Inflammatory macrophage treated with lipopolysaccharide for 4 hours (primary cell): ENCODE measurements at places on chromosomes 4 and X.

DNA sequence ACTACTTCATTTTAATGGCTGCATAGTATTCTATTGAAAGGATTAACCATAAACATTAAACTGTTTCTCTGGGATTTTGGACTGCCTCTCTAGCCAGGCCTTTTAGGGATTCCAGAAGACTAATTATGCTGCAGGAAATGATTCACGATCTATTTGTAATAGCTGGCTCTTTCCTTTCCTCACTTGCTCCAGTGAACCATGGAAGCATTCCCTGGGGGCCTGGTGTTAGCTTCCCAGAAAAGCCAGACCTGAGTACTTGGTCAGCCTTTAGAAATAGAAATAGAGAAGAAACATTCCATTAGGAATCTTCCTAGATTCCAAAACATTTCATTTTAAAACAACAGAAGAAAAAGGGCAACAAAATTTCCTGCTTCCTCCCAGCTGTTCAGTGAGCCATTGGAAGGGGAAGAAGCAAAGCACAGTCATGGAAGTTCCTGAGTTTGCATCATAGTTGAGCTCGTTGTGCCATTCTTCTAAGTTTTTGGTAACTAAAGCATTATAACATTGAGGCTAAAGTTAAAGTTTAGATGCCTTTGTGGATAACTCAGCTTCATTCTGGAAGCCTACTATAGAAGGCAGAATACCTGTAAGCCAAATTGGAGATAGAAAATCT lies 83.5 kb downstream of the NPNT start:
- no peak for DNase-seq

DNA sequence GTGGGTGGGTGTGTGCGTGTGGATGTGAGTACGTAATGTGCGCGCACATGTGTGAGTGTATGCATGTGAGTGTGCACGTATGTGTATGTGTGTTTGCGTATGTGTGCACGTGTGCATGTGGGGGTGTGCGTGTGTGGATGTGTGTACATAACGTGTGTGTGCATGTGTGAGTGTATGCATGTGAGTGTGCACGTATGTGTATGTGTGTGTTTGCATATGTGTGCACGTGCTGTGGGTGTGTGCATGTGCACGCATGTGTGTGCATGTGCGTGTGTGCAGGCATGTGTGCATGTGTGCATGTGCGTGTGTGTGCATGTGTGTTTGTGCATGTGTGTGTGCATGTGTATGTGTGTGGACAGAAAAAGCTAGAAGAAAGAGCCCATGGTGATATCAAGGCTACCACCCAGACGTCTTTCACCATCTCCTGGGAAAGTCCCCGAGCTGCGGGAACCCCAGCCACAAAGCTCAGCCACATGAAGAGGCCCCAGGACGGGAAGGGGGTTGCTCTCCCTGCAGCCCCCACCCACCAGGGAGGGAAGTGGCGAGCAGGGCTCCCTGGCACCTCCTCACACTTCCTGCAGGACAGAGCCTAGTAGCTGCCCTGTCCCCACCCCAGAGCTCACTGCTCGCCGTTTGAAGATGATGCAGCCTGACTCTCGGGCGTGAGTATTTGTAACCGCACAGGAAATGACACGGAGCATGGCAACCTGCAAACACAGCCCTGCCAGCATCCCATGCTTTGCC lies 108.3 kb downstream of the DCTD start:
- DNase-seq: peak; percentile 85

GRCh38 chr4:152808670-152809069 lies 28.9 kb downstream of the ARFIP1 start:
- no peak for DNase-seq

GRCh38 chr4:140081641-140082390 lies 72.2 kb downstream of the MAML3 start:
- no peak for DNase-seq

DNA sequence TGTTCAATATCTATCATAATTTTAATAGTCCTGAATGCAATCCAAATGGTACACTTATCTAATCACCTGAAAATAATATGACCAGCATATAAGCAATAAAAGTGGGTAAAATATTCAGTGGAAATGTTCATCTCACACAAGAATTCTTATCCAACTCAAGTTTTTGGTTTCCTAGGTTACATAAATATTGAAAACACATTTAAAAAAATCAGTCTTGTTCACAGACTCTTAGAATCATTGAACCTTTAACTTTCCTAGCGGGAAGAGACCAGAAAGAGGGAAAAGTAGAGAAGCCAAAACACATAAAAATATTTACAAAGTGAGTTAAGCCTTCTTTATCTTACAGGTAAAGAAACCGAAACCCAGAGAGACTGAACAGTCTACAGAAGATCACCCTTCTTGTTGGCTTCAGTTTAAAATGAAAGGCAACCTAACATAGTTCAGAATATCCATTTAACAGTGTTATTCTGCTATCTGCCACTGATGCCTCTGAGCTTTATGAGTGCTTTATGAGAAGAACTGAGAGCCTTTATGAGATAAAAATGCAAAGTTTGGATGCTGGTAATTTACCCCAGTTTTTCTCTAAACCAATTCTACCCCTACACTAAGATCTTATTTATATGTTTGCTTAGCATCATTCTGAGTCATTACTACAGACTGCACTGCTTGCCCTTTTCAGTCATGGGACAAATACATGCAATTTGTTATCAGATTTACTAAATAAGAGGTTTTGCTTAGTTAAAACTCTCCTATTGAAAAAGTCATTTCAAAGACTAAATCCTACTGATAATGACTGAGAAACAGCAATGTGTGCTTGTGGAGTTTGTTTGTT lies 453.3 kb upstream of the INTU start:
- no peak for DNase-seq

- DNase-seq: no peak
Measured at GRCh38 chrX:57104406-57104805, 16.9 kb downstream of the SPIN2B start.

DNA sequence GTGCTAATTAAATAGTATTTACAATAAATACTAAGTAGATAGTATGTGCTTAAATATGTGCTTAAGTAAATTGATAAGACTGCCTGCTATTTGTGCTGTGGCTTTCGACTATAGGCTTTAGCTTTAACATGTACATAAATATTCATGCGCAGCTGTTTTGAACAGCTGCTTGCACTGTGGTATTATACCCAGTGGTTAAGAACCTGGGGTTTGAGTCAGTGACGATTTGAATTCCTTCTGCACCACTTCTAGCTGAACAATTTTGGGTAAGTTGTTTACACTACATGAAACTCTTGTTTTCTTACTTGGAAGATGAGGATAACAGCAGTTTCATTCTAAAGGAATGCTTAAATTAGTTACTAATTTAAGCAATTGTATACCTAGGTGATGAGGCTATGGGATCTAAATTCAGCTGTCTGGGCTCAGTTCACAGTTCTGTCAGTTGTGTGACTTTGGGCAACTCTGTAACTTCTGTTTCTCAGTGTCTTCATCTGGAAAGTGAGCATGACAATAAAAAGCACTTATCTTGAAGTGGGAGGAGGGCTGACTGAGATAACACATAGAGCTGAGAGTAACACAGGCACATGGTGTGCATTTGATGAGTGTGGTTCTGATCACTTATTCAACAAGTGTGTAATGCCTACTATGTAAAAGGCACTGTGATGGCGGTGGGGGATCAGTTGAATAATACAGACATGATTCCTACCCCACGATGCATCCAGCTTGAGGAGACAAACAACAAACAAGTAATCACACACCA lies 37.0 kb downstream of the HPGDS start:
- DNase-seq: no peak

GRCh38 chrX:136198010-136198409 lies 50.7 kb downstream of the FHL1 start:
- DNase-seq: no peak

DNA sequence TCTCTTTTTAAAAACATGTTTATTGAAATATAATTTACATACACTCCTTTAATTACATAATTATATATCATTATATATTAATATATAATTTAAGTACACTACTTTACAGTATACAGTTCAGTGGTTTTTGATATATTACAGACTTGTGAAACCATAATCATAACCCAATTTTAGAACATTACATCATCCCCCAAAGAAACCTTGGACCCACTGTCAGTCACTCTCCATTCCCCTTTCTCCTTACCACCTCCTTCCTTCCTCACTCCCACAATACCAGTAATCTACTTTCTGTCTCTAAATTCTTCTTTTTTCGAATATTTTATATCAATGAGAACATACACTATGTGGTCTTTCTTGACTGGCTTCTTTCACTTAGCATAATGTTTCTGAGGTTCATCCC lies 17.9 kb upstream of the EXOSC9 start:
- peak; percentile 50 for DNase-seq

GRCh38 chrX:1483843-1484637 lies 31.3 kb upstream of the ASMTL start:
- DNase-seq: no peak

DNA sequence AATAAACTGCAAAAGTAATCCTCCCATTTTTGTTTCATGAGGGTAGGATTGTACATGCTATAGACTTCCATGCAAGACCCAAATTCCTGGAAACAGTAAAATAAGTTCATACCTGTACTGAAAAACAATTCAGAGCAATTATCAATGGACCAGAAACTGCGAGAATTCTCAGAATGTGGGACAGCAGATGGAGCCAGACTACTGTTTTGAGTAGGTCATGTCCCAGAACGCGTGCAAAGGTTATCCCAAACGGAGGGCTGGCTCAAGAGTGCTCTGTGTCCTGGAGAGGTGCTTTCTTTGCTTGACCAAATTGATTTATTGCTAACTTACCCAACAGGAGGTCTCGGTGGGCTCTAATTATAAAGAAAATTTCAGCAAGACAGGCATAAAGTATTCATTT lies 1.7 kb upstream of the MAGEH1 start:
- no peak for DNase-seq

DNA sequence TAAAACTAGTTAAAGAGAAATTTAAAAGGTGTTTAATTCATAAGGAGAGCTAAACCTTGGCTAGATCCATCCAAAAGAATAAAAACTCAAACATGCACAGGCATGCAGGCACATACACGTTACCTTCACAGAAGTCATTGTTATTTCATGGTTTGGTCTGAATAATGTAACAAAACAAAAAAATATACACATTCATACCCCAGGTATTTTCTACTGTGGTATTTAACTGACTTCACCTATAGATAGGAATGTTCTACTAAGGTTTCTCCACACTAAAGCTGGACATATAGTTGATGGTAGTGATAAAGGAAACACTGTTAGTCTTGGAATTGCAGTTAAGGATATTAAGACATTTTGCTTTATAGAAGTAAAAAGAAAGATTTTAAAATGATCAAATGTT lies 283.6 kb upstream of the PCDH10 start:
- no peak for DNase-seq

- DNase-seq: no peak
Measured at GRCh38 chr4:91758487-91758886, 545.3 kb upstream of the GRID2 start.

DNA sequence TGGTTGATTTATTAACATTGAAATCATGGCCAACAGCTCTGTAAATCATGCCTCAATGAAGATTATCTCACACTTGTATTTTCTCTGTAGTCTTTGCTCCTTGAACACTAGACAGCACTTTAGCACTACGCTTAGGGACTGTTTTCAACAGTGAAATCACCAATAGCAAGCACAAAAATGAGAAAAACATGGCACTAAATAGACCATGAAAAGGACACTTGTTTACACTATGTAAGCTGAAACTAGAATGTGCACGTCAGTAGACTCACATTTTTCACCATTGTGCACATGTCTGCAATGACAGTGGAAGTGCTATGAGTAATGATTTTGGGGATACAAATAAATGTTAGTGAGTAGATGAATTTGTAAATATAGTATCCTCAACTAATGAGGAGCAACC lies 3.1 kb downstream of the BMP2K start:
- DNase-seq: no peak

DNA sequence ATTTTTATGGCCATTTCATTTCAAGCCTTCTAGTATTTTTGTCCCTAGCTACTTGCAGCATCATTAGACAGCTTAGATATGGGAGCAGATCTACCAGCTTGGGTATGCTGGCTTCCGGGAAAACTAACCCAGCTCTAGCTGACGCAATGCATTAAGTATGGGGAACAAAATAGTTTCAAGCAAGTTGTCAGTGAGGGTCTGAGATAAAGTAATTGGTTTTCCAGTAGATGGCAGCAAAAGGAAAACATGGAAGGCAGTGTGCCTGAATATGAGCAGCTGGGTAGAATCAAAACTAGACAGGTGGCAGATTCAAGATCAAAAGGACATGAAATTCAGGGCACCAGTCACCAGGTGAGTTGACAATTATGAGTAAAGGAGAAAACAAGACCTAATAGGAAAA lies 340.9 kb upstream of the CTSO start:
- DNase-seq: peak; percentile 34

- no peak for DNase-seq
Measured at GRCh38 chrX:48989483-48989882, 12.6 kb downstream of the GRIPAP1 start.

DNA sequence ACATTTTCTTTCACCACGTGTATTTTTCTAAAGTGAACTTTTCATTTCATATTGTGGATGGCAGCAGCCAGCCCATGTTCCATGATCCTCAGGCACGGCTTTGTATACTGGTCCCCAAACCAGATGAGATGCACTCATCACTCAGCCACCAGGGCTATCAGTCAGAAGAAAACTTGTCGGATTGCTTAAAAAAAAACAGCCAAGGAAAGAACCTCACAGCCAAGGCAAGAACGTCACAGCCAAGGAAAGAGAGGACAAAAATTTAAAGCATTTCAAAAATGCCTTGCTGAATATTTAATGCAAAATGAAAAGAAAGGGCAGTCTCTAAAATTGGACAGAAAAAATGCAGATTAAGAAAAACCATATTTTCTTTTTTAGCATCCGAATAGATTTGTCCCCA lies 333.3 kb downstream of the PDGFC start:
- no peak for DNase-seq

DNA sequence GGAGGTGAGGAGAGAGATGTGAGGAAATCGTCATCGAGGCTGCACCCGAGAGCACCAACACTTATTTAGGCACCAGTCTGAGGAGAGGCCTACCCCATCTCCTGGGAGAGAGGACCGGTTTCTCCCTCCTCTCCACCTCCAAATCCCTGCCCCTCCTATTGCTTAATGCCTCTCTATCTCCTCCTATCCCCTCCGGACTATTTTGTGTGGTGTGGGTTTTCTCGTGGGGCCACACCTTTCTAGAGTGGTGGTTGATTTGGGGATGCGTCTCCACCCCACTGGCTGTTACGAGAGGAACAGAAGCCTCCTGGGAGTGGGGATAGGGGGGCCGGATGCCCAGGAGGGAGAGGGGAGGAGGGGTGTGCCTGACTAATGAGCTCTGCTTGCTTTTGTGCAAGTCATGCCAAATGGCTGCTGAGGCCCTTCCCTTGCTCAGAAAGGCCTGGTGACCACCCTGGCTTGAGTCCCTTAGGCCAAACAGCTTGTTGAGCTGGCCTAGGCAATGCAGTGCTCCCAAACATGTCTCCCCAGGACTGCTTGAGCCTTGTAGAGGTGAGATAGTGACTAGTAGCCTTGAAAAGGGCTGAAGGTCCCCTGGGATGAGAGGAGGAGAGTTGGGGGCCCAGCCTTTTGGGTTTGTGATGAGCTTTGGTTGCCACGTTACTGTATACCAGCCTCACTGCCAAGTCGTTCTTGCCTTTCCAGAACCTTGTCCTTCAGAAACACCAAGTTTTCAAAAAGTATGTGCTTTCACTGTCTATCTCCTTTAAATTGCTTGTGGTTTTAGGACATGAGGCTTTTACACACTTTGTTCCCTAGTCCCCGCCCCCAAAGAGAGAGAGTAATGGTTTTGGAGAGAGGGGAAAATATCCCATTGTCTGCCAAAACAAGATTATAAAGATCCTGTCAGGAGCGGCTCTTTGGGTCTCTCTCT lies 1.2 kb downstream of the MSN start:
- peak; percentile 67 for DNase-seq

- peak; percentile 29 for DNase-seq
Measured at GRCh38 chrX:13750812-13751211, 16.3 kb downstream of the OFD1 start.
